ENCODE measurements at places on chromosomes 7 and 10.

DNA sequence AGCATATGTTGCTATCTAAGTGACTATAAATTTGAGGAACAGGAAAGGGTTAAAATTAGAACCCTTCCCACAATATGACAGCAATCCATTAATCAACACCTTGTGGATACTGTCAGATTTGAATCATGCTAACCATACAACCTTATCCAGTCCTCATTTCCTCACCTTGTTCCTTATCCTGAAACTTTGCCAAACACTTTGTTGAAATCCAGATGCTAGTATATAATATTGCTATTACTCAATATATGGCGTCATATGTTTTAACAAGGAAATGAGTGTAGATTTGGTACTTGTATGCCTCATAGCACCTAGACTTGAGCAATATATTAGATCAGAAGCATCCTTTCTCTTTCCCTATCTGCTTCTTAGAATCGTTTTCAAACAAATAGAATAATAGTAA lies 66.3 kb upstream of the SLC25A13 start:
- DNase-seq, result no peak

- DNase-seq, result no peak
Measured at GRCh38 chr10:132974886-132975830, 32.8 kb upstream of the CFAP46 start.

DNA sequence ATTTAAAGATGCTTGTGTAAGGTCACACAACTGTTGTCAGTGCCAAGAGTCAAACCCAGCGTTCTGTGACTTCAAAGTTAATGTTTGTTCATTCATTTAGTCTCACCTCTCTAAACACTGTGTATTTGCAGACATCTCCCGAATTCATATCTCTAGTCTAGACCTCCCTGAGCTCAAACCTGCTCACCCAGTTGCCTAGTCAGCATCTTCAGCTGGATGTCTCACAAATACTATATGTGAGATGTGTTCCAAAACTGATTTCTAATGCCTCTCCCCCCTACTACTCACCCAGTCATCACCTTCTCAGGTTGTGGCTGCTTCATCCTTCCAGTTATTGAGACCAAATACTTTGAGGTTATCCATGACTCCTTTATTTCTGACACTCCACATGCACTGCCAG lies 91.4 kb downstream of the ST7 start:
- DNase-seq, result no peak

GRCh38 chr10:44946205-44946604 lies 13.4 kb upstream of the RASSF4 start:
- DNase-seq, result no peak

DNA sequence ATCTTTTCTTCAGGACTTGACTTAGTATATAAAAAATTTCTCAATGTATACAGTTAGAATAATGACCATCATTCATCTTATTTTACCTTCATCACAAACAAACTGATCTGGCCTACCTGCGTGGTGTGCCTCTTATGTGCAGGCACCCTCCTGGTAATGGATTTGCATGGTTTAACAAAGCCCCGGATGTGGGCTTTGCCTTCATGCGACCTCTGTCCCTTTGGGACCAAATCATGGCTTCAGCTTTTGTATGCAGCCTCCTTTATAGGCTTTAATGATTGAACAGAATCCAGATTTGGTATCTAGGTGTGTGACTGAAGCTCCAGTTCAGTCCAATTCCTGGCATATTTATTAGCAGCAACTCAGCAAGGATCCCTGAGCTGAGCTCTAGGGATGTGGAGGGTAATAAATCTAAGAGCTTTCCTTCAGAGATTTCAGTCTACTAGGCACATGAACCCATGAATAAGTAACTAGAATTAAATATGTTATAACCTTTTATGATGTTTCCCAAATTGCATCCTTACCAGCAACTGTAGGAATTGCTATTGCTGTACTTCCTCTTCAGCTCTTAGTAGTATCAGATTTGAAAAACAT lies 256.9 kb downstream of the ABCA13 start:
- no peak for DNase-seq

GRCh38 chr7:44063547-44063893 lies 1.8 kb downstream of the PGAM2 start:
- DNase-seq, result no peak

DNA sequence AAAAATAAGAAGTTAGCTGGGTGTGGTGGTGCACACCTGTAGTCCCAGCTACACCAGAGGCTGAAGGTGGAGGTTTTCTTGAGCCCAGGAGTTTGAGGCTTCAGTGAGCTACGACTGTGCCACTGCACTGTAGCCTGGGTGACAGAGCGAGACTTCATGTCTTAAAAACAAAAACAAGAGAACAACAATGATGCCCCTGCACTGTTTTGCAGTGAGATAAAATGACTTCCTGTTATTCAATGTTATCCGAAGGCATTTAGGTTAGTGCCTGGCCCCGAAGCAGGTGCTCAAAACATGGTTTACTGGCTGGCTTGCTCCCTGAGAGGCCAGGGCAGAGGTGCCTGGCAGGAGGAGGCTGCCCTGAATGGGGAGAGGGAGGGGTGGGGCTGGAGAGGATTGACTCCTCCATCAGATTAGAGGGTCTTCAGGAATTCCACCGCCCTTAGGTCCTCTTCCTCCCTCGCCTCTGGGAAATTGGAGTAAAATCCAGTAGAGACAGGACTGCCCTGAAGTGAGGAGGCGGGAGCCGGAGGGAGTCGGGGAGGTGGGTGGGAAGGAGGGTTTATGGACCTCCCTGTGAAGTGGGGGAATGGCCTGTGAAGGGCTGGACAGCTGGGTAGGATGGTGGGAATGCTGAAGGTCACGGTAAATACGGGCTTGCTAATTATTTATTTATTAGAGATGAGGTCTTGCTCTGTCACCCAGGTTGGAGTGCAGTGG lies 6.8 kb upstream of the CLDN4 start:
- no peak for DNase-seq

- DNase-seq, result no peak
Measured at GRCh38 chr10:13673156-13673555, 86.4 kb downstream of the PRPF18 start.

DNA sequence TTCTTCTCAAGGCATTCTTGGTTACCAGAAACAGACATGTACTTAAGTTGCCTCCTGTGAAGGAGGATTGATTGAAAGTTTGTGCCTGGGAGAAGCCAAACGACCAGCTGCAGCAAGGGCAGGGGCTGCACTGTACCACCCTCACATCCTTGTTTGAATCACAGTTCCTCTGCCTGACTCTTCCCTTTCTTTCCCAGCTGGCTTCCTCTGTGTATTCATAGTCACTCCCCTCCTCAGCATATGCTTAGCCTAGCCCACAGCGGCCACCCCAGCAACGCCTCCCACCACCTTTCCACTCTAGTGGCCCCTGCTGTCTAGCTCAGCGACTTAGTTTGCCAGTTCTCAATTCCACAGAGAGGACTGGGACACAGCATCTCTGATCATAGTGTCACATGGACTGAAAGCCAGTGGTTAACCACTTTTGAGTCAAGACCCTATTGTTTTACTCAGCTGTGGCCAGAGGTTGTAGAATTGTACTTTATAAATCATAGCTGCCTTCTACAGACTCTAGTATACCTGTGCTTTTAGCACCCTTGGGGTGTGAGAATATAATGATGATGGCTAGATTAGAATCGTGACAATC lies 643.0 kb downstream of the SUGCT start:
- no peak for DNase-seq

- DNase-seq, result no peak
Measured at GRCh38 chr7:159237022-159237653, 92.5 kb upstream of the VIPR2 start.

GRCh38 chr10:13823096-13823708 lies 236.4 kb downstream of the PRPF18 start:
- no peak for DNase-seq

- DNase-seq, result no peak
Measured at GRCh38 chr10:1120801-1121211, 64.6 kb downstream of the WDR37 start.

- no peak for DNase-seq
Measured at GRCh38 chr7:55778631-55779030, 83.9 kb downstream of the SEPTIN14 start.

- DNase-seq, result no peak
Measured at GRCh38 chr10:23534326-23534725, 95.5 kb downstream of the OTUD1 start.

GRCh38 chr10:15433850-15434537 lies 62.9 kb upstream of the FAM171A1 start:
- no peak for DNase-seq

DNA sequence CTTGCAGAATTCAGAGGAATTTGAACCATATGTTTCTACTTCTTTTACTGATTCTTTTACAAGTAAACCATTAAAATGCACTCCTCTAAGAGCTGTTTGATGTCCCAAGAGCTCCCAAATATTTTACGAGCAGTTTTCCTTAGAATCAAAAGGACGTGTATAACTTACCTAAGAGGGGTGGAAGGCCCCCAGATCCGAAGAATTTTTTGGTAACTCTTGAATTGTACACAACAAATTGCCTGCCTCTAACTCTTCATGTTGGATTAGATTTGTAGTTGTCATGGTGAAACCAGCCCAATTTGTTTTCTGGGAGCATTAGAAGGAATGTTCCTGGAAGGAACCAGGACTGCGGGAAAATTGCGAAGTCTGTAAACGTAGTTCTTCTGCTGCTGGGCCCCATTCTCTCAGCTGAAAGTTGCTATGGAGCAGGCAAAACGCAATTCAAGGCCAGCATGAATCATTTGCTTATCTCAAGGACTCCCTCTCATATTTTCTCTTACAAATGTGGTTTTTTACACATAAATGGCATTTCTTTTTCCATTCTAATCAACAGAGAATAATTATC lies 124.8 kb upstream of the TMEM72 start:
- no peak for DNase-seq

DNA sequence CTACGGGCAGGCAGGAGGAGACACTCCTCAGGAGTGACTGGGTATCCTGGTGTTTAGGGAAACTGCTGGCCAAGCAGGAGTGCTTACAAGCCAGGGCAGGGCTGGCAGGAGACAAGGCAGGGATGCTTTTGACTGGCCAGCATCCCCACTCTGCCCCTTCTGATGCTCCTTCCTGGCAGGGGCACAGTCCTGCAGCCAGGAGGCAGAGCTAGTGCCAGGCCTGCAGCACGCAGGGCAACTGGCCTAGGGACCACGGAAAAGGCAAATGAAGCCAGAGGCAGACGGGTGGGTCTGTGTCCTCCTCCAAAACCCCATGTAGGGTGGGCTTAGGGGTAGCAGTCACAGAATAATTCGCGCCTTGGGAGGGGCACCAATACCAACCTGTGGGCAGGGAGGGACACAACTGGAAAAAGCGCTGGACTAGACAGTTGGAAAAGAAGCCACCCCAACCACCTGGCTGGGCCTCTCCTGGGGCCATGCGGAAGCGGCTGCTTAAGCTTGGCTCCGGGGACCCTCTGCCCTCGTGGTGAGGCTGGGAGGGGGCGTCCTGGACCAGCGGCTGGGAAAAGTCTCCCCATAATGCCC lies 4.8 kb downstream of the IMPDH1 start:
- DNase-seq, result no peak

- peak; percentile 20 for DNase-seq
Measured at GRCh38 chr7:140230861-140231770, 54.3 kb upstream of the KDM7A start.

Data from stimulated activated CD8-positive, alpha-beta memory T cell treated with anti-CD3 and anti-CD28 coated beads, Interleukin-7, amount 100 ng/mL, for 1 hour (primary cell).